ENCODE measurements at places on chromosomes 2 and 18. TPM values are rescaled to one million over a fixed set of nuclear protein-coding genes. Genes with fewer than 3 reads are reported as not detected.

DNA sequence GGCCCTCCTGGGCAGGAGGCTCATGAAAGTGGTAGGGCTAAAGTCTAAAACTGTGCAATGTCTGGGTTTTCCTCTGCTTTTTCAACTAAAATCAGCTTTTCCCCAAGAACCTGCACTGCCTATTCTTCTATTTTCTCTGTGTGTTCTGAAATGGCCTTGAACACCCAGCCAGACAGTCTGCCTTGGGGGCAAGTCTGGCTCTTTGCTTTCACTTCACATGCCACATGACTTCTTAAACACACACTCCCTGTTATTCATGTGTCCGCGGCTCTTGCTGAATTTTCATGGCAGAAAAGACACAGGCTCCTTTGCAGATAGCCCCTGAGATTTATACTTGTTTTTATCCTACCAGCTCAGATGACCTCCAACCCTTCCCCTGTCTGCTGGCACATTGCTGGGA is 10.6 kb upstream of the RPIA start:
- no peak for DNase-seq

- no peak for DNase-seq
Observed at GRCh38 chr2:200345975-200346374, 39.5 kb downstream of the SPATS2L start.

GRCh38 chr2:173658946-173659371 is 304.3 kb downstream of the CDCA7 start:
- DNase-seq = no peak

DNA sequence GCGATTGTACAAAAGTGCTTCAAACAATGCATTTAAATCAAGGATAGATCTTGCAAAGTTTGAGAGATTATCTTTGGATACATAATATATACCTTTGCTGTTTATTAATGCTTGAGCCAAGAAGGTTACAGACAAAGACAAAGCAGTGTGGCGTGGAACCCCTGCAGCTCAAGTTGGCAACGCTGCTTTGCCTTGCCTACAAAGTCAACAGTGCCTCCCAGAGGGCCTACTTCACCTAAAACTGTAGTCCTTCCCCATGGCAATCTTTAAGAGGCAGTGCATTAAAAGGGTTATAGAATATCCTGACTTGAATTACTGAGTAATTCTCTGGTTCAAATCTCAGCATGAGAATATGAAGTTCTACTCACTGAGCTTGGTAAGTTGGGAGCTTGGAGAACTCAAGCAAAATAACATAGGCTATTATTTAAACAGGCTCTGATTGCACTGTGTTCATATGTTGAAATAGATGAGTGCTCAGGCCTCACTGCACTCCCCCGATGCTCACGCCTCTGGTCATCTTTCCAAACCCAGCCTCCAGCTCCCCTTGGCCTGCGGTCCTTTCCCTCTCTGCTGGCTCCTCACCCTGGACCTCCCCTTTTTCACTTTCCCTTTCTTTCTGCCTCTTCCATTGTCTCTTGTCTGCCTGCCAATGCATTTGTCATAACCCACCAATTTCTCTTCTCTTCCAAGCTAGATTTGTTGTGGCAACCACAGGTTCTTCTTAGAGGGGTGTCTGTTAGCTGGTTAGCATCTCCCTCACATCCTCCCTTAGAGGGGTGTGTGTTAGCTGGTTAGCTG is 96.5 kb downstream of the MYT1L start:
- no peak for DNase-seq

DNA sequence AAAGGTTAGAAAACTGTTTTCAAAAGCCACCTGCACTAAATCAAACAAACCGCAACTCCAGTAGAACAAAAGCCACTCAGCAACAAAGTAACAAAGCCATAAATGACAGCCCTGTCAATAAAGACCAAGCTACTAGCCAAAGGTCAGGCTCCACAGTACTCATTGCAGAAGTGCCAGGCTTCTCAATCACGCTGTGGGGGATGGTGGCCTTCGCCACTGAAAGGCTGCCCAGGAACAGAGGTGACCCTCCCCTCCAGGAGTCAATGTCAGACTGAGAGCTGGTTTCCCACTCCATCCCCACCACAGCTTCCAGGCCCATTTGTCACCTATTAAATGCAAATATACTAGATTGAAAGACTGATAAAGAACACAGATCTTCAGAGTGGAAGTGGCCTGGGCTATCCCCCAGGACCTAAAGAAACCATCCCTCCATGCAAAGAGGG is 5.9 kb downstream of the ATP8B1 start:
- no peak for DNase-seq

GRCh38 chr2:7022492-7023385 is 105.5 kb downstream of the RNF144A start:
- DNase-seq = no peak

DNA sequence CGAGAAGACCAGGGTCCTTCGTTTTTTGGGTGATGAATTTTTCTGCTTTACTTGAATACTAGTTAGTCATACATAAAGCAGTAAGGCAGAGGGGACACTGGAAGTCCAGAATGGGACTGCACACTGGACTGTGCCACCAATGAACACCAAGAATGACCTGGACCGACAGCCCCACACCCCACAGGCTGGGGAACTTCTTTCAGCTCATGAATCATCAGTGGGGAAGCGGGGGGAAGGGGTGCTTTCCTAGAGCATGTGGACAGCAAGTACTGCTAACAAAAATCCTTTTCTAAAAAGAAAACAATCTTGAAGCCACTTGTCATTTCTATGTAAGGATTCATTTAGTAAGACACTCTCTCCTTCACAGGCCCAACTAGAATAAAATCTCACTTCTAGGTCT is 86.0 kb downstream of the DTNB start:
- DNase-seq = no peak

DNA sequence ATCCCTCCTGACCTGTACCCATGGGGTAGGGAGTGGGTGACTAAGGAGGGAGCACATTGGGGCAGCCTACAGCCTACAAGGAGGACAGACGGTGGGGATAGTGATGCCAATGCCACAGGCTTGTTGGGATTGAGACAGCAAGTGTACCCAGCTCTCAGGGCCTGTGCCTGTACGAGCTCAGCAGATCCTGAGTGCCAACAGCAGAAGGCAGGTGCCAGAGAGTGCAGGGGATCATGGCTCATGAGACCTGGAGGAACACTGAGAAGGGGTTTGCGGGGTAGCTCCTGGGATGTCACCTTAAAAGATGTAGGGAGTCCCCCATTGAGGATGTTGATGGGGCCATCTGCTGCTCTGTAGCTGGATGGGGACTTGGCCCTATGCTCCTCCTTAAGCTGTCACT is 10.3 kb upstream of the SNED1 start:
- no peak for DNase-seq

GRCh38 chr2:233234264-233234663 is 17.2 kb upstream of the ATG16L1 start:
- DNase-seq = no peak

- DNase-seq = no peak
Observed at GRCh38 chr2:10647886-10648605, 41.7 kb downstream of the NOL10 start.

GRCh38 chr2:43924463-43924862 is 71.3 kb downstream of the LRPPRC start:
- DNase-seq = no peak

GRCh38 chr2:208985644-208986043 is 438.2 kb upstream of the MAP2 start:
- DNase-seq = no peak

GRCh38 chr18:70359071-70359470 is 70.2 kb downstream of the SOCS6 start:
- no peak for DNase-seq

- DNase-seq = no peak
Observed at GRCh38 chr2:120934574-120935338, 199.1 kb downstream of the GLI2 start.

DNA sequence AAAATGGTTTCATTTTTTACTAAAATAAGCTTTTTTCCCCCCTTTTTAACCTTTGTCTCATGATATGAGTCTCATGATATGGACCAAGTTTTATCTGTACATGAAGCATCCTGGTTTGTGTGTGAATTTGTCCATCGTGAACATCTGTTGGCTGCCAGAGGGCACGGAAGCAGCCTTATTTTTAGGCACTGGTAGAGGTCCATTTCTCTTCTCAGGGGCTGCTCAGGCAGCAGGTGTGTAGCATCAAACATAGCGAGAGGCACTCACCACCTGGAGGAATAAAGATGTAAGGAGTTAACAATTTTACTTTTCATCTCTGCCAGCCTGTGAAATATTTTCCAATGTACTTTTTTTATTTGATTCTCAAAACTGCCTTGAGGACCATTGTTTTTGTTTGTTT is 134.5 kb downstream of the RHBDD1 start:
- DNase-seq = no peak

DNA sequence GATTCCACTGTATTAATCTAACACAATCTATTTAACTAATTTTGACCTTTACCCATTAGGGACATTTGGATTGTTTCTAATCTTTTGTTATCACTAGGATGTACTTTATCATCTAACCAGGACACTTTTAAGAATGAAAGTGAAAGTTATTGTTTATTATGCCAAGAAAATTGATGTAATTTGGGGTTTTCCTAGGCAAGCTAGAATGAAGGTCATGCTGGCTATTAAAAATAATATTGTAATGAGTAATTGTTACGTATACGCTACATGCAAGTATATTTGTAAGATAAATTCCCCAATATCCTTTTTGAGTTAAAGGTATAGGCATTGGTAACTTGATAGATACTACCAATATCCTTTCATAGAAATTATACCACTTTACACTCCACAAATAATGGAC is 74.6 kb downstream of the COL5A2 start:
- DNase-seq = no peak

- DNase-seq = no peak
Observed at GRCh38 chr2:96947949-96948833, 38.2 kb downstream of the FAM178B start.

DNA sequence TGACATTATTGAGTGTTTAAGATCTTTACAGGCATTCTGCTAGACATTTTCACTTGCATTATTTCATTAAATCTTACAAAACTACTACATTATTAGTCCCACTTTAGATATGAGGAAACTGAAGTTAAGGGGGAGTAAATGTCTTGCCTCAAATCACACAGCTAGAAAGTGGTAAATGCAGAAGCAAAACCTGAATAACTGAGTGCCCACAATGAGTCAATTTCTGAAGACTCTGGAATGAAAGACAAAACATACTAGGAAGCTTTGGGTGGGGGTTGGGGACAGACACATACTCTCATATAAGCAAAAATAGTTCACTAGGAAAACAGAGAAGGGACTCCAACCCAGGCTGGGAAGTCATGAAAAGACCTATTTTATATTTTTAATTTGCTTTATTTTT is 214.4 kb upstream of the LRATD1 start:
- no peak for DNase-seq

DNA sequence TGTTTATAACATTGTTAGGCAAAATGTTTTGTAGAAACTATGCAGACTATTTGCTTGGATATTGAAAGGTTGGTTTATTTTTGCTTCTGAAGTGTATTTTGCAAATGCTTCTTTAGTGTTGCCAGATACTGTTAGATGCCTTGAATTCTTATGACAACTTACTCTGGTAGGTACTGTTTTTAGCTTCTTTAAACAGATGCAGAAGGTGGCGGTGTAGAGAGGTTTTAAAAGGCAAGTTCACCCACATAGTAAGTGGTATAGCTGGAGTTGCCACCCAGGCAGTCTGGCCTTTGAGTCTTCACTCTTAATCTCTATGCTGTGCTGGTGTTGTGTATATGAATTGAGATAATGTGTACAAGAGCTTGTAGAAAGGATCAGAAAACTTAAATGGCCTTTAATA is 3.6 kb downstream of the PCYOX1 start:
- no peak for DNase-seq

DNA sequence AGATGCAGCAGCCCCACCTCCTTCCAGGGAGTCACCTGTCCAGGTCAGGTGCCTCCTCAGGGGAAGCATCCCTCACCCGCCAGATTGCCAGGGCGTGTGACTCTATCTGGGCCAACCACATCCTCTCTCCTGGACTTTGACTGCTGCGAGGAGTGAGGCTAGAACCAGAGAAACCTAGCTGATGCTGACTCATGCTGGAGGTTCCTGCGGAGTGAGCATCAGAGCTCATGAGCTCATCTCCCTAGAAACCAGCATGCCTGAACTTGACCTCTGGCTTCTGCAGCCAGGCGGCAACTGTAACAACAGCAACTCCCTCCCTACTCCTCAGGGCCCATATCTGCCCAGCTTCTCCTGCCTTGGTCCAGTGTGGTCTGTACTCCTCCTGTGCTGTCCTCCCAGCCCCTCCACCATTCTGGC is 28.3 kb upstream of the NT5DC4 start:
- DNase-seq = peak; percentile 25

GRCh38 chr2:168712053-168712452 is 90.4 kb upstream of the NOSTRIN start:
- no peak for DNase-seq

- DNase-seq = no peak
Observed at GRCh38 chr2:46101557-46102220, 195.5 kb upstream of the EPAS1 start.

DNA sequence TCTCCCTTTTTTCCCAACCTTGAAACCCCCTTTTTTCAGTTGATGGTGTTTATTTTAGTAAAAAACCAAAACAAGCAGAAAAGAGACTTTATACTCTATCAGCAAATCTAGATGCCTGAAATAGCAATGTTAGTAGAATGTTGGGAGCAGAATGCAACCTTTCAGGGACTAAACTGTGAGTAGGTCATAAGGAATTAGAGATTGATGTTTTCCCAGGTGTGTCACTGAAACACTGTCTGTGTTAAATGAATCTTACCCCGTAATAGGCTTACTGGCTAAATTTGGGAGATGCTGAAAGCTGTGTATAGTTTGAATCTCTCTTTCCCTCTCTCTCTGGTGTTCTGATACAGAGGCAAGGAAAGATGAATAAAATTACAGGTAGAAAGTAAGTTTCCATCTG is 43.8 kb downstream of the AGFG1 start:
- no peak for DNase-seq

DNA sequence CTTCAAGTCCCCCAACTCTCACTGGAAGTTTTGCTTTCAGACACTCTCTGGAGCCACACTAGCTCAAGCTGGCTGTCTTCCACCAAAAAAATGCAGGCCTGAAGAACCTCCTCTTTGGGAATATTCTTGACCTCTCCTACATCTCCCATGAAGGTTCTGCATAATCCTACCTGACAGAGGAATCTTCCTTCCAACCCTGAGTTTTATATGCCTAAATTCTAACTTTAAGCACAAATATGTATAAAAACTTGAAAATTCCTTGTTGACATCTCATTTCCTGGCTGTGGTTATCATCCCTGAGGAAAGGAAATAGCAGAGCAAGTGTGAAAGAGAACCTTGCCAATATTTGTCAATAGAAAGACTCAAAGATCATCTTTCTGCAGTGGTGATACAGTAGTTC is 249.0 kb downstream of the LPIN1 start:
- DNase-seq = no peak

DNA sequence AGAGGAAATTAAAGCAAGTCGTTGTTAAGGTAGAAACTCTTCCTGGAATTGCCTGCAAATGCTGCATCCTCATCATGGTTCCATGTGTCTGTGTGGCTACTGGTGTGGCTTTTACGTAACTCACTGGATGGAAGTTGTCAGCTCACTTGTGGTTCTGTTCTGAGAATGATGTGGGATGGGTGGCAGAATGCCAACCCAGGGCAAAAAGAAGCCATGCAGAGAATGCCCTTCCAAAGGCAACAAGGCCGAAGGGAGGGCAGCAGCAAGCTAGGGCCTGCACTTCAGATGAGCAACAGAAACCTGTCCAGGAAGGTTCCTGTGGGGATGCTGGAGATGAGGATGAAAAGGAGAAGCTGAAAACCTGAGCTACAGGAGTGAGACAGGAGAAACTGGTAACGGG is 10.4 kb upstream of the NAPG start:
- no peak for DNase-seq

The ONECUT2 gene
- polyA plus RNA-seq = 0.12 TPM

The ACADL gene
- 31.5 TPM for polyA plus RNA-seq

The DSG4 gene
- not detected for polyA plus RNA-seq

The POTEJ gene
- polyA plus RNA-seq = not detected

The ANKRD53 gene
- polyA plus RNA-seq = 0.90 TPM

The TEX261 gene
- polyA plus RNA-seq = 62.1 TPM

The ADAM23 gene
- polyA plus RNA-seq = 6.9 TPM

The MAP3K2 gene
- 28.5 TPM for polyA plus RNA-seq

The RGPD3 gene
- 0.12 TPM for polyA plus RNA-seq

Data from left kidney (tissue), 8 donors.